ENCODE measurements at places on chromosomes 12 and 14.

DNA sequence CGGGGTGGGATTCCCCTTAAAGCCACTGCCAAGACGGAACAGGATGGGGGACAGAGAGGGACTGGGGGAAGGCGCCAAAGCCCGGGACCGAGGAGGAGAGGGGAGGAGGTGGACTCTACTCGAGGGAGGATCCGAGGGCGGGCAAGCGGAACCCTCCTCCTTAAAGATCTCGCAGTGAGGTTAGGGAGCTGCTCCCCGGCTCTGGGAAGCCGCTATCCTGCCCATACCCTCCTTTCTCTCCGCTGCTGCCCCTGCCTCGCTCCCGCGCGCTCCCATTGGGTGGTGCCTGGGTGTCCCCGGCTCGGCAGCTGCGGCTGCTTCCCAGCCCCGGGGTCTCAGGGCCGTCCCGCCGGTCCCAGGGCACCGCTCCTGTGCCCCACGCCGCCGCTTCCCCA, 16.4 kb downstream of the KRT18 start:
- DNase-seq, result no peak

DNA sequence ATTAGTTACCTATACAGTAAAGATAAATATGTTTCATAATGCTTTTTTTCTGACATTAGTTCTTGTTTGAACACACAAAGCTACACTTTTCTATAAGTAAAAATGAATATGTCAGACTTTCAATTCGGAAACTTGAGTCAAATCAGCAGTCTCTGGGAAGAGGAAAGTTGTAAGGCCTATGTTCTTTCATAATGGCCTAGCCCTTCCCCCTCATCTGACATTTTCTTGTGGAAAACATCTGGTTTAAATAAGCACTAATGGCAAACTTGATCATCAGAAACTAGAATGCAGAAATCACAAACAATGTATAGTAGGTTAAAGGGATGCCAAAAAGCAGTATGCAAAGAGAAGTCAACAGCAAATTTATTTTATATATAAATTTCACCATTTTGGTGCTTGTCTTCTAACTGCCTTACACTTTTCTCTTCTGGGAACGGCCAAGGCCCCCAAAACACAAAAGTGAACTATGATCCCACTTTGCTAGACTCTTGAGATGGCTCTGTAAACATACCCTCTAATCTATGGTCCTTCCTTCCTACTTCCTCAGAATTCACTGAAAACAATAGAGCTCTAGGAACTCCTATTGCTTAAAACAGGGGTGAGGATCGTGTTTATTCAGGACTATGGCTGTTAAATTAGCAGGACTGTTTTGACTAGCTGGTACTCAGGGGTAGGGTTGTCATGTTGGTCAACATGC, 444.1 kb downstream of the RAD51B start:
- DNase-seq, result no peak

- no peak for DNase-seq
Measured at GRCh38 chr12:123270214-123271000, 1.2 kb downstream of the CDK2AP1 start.

- DNase-seq, result no peak
Measured at GRCh38 chr14:31243860-31244259, 36.3 kb upstream of the HECTD1 start.

- no peak for DNase-seq
Measured at GRCh38 chr12:51087818-51088217, 4.4 kb upstream of the CSRNP2 start.

DNA sequence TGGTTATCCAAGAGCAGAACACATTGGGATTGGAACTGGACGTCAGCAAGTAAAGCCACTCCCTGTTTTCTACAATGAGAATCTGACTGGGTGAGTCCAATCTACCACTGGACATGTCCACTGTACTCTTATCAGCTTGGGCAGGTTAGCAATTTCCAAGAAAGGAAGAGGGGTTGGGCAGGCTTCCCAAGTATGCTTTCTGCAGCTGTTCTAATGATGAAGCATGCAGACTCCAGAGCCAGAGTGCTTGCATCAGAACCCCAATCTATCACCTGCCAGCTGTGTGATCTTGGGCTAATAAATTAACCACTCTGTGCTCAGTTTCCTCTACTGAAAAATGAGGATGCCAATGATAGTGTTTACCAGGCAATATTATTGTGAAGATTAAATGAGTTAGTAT, 92.0 kb downstream of the EMP1 start:
- no peak for DNase-seq

DNA sequence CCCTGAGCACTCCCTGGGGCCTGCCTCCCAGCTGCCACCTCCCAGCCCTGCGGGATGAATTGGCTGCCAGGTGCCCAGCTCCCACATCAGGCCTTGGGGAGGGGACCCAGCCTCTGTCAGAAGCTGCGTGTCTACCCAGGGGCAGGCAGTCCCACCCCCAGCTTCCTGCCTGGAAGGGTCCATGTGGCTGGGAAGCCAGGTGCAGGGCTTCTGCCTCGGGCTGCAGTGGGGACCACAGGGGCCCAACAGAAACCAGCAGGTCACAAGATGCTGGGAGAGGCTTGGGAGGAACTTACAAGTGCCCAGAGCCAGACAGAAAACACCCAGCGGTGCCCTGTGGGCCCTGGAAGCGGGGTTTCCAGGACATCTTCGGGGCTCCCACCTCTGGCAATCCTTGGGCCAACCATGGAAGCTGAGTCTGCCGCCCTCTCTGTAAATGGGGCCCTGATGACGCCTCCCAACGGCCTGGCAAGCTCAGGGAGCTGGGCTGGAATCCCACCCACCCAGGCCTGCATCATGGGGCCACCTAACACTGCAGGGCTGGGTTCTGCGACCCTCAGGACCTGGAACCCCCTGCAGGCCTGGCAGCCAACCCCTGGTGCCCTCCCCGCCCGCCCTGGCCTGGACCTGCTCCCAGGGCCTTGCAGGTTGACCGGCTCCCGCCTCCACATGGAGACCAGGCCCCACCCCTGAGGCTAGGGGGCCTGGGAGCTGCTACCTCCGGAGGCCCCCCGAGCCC, 36.6 kb downstream of the CCNK start:
- no peak for DNase-seq

DNA sequence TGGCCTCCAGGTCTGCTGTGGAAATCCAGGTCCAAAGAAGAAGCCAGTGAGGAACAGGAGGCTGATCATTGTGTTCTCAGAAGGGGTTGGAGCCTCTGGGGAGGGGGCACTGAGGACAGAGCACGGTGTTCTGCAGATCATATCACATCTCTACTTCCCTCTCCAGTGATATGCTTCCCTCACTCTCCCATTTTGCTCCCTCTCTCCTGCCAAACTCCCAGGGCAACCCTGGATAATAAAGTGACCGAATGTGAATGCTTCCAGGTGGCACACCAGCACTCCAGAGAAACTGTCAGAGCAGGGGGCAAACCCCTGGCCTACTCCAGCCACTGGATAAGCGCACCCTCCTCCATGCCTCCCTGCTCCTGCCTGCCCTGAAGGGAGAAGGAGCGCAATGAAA, 57.8 kb downstream of the DPF3 start:
- DNase-seq, result no peak

DNA sequence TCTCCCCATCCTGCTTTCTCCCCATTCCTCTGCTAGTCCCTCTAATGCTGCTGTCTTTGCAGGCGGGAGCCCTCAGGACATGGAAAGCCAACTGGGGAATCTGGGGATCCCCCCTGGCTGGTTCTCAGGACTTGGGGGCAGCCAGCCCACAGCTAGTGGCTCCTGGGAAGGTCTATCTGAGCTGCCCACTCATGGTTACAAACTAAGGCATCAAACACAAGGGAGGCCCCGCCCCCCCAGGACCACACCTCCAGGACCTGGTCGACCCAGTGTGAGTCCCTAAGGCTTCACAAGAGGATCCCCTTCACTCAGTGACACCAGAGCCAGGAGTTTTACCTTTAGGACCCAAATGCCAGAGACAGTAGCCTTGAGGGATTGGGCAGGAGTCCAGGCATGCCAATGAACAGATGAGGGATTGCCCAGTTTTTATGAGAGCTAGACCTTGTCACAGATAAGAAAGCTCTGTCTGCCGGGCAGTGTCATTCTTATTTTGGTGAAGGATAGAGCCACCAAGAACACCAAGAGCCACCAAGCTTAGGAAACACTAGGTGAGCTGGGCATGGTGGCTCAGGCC, 8.0 kb upstream of the CPNE6 start:
- DNase-seq, result no peak

All from activated T-helper 1 cell treated with anti-CD3 and anti-CD28 coated beads, Interleukin-2, amount 50 U/mL, for 16 hours (primary cell).